Hematopoietic multipotent progenitor cell treated with erythropoietin and hydrocortisone succinate and interleukin-3 and kit ligand, for 6 days (in vitro differentiated cells): ENCODE measurements at places on chromosomes 11 and 22.

GRCh38 chr22:36299911-36300310 is 47.0 kb downstream of the APOL1 start:
- DNase-seq: no peak

GRCh38 chr11:9225748-9226298 is 39.3 kb downstream of the DENND5A start:
- no peak for DNase-seq

- no peak for DNase-seq
Measured at GRCh38 chr11:28728666-28729065, 620.5 kb downstream of the METTL15 start.

GRCh38 chr11:2669634-2670469 is 29.9 kb downstream of the KCNQ1OT1 start:
- DNase-seq: no peak

DNA sequence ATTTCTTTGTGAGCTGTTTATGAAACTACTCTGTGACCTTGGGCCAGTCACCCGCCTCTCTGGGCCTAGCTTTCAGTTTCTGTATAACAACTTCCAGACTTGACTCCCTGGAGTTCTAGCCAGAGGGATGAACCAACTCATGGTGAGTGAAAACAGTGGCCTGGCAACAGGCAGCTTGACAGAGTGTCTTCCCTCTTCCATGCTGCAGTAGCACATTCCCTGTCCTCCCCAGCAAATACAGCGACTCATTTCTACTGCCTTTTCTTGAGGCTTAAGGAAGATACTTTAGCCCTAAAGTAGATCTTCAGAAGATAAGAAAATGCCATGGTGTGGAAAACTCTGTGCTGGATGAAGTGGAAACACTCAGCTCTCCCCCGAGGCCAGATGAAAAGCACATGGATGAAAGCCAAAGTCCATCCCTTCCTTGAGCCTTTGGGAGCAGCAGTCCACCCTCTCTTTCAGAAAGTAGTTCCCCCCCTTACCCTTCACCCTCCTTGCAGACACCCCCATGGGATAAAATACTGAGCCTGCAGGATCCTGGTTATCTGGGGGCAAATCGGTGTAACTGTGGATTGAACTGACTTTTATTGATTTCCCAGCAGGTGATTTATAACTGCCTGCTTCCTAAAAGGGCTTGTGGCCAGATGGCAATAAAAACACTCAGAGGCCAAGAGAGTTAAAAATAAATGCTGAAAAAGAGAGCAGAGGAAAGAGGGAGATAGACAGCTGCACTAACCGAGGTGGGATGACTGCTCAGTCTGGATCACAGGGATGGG is 24.1 kb downstream of the IRAG1 start:
- DNase-seq: no peak

DNA sequence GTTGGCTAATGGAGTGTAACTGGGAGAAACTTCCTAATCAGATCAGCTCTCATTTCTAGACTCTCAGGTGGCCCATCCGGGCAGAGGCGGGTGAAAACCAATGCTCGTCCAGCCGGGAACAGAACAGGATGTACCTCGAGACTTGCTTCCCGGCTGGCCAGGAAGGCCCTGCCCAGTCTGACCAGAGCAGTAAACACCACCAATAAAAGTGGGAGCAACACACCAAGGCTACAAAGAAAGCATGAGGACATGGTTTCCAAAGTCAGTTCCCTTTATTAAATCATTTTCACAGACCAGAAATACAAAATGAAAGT is 940 bp upstream of the TNKS1BP1 start:
- DNase-seq: no peak

GRCh38 chr11:126398296-126398695 is 42.8 kb downstream of the ST3GAL4 start:
- no peak for DNase-seq

GRCh38 chr11:62075438-62075837 is 48.4 kb upstream of the INCENP start:
- no peak for DNase-seq

GRCh38 chr11:102971766-102972165 is 16.2 kb upstream of the MMP13 start:
- no peak for DNase-seq

GRCh38 chr22:30423301-30423958 is 2.1 kb upstream of the MTFP1 start:
- no peak for DNase-seq

DNA sequence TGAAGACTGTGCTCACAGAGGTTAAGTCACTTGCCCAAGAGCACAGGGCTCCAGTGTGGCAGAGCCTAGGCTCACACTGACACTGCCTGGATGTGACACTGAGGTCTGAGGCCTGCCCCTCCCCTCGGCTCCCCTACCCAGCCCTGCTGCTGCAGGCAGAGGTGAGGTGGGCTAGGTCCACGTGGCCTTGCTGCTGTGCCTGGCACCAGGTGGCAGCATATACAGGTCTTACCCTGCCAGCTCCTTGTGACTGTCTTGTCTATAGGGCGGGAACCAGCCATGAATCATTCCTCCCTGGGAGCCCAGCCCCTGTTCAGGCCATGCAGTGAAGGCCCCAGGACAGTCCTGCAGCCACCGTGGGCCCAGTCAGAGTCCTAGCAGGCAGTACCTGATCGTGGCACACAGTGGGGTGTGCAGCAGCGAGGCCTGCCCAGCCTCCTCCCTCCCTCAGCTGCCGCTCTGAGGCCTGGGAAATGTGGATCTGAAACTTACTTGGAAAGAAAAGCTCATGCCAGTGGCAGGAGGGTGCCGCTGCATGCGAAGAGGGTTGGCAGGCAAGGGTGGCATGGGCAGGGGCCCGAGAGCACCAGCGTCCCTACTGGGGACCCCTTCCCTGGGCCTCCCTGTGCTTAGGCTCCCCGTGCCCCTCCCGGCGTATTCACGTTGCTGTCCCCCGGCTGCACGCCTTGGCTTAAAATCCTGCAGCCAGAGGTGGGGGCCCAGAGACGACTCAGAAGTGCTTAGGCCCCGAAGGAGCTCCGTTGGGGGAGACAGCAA is 1.2 kb upstream of the CERK start:
- DNase-seq: peak; percentile 55

DNA sequence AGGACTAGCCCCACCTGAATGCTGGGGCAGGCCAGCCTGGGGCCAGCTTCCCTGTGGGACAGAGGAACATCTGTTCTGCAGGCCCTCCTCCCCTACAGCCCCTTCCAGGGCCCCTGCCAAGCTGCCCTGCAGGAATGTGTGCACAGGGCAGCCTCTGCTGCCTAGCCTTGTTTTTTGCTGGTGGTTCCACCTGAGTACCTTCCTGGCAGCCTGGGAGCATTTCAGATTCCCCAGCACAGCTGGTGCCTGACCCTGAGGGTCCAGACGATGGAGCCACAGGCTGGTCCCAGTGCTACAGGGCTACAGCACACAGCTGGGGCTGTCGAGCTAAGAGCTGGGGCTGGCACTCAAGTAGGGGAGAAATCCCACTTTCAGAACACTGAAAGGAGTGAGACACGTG is 22.3 kb upstream of the GPR83 start:
- no peak for DNase-seq

GRCh38 chr11:30357872-30358271 is 35.0 kb downstream of the ARL14EP start:
- DNase-seq: no peak

GRCh38 chr11:107041088-107041444 is 22.8 kb upstream of the GUCY1A2 start:
- peak; percentile 3 for DNase-seq

DNA sequence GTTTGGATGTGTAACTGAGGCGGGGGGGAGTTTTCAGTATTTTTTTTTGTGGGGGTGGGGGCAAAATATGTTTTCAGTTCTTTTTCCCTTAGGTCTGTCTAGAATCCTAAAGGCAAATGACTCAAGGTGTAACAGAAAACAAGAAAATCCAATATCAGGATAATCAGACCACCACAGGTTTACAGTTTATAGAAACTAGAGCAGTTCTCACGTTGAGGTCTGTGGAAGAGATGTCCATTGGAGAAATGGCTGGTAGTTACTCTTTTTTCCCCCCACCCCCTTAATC is 2.3 kb downstream of the MALAT1 start:
- no peak for DNase-seq

GRCh38 chr22:42342426-42343120 is 72.1 kb upstream of the TCF20 start:
- DNase-seq: no peak

DNA sequence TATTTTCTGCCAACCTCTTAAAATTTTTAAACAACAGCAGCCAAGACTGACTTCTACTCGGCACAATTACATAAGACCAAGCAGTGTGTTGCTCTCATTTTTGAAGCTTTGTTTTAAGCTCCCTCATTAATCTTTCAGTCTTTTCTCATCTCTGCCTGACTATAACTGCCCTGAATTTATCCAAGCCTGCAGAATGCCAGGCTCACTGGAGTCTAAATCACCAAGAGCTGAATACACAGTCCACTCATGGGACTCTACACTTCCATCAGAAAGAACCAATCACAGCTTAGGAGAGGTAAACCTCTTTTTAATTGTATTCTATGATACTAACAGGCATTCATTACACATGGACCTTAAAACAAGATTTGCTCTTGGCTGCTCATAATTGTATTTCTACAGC is 178.7 kb downstream of the CADM1 start:
- DNase-seq: no peak

GRCh38 chr11:129189646-129190045 is 2.5 kb downstream of the ARHGAP32 start:
- DNase-seq: no peak
